ENCODE measurements at places on chromosomes 5 and 9. TPM values are rescaled to one million over a fixed set of nuclear protein-coding genes. Genes with fewer than 3 reads are reported as not detected.

The THOC3 gene
- 52.9 TPM for total RNA-seq

The CAMK2A gene
- 0.80 TPM for total RNA-seq

The NR3C1 gene
- total RNA-seq = 39.2 TPM

The OCLN gene
- total RNA-seq = 0.88 TPM

The LRRTM2 gene
- 0.48 TPM for total RNA-seq

The OBP2B gene
- not detected for total RNA-seq

The FKTN gene
- 9.8 TPM for total RNA-seq

The PCDHA3 gene
- not detected for total RNA-seq

The BTNL9 gene
- total RNA-seq = not detected

The OTULINL gene
- total RNA-seq = 4.8 TPM

The ADAMTS13 gene
- total RNA-seq = 4.0 TPM

The PCA3 gene
- total RNA-seq = not detected

The PCDHGA8 gene
- 0.65 TPM for total RNA-seq

The INSL6 gene
- not detected for total RNA-seq

The LOX gene
- total RNA-seq = 125 TPM

Measured in epithelial cell of alveolus of lung (primary cell).